ENCODE measurements at places on chromosomes 6 and 20.

- DNase-seq = no peak
Measured at GRCh38 chr6:125008261-125008703, 46.0 kb downstream of the RNF217 start.

DNA sequence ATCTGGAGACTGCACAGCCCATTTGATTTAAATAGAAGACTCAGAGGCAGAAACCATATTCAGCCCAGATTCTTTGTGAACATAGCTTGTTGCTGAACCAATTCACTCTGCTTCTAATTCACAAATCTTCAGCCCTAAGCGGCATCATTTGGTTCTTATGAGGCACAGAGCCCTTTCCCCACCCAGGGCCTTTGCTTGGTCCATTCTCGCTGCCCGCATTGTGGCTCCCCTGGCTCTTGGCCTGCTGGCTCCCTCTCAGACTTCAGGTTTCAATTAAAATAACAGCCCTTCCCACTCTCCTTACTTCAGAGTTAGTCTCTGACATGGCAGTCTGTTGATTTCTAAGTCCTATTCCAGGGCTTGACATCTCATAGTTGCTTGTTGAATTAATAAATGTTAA, 9.4 kb upstream of the TMEM14A start:
- no peak for DNase-seq

DNA sequence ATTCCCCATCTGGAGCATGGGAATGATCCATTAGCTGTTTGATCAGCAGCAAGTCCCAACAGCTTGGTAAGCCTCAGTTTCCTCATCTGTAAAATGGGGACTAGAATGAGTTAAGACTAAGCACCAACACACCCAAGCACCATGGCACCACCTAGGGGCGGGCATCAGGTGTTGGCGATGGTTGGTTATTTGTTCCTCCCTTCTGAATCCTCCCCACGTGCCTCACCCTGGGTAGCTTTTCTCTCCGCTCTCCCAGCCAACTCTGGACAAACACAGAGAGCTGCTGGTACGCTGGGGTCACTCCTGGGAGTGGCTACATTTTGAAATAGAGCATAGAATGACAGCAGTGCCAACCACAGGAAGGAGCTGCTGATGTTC, 13.3 kb upstream of the ITPR3 start:
- DNase-seq = peak; percentile 53

DNA sequence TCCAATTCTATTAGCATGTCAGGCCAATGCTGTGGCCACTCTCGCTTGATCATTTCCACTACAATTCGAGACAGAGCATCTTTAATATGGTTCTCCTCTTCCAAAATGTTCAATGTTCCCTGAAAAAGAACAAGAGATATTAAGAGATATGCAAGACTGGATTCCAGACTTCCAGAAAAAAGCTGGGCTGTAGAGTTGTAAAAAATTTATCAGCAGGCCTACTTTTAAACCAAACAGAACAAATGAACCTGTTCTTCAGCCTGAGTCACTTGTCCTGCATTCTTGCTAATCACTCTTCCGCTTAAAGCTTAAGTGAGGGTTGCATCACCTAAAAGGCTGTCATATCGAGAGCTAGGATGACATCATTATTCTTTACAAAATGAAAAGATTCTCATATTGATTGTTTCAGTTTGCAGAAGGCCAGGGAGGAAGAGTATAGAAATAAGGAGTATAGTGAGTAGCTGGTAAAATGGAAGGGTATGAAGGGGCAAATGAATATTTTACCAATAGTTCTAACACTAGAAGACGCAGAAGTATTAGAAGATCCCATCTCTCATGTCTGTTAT, 4.9 kb downstream of the XPO5 start:
- DNase-seq = peak; percentile 88

DNA sequence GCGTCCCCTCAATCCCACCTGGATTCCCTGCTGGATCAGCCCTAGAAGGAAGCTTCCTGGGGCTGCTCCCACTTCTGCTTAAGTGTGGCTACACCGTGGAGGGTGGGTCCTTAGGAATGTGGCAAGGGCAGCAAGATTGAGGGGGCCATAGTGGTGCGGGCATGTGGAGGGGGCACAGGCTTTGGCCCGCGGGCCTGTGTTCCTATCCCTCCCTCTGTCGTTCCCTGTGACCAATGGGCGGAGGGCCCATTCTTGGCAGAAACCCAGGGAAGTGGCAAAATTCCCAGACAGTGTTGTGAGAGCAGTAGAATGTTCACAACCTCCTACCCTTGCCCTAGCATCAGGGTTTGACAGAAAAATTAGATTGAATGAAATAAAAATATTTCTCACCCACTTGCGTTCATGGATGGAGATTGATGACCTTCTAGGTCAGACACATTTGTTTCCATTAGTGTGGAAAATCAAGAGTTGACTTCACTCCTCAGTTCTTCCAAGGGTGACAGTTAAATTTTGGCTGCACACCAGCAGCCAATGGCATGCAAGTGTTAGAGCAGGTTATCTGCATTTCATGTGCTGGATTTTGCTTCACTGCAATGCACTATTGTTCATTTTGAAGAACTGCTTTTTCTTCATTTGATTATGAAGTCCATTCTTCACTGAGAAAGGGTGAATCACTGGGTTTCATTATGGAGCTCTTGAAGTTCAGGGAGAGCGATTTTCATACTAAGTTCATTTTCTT, 49.3 kb upstream of the AHI1 start:
- no peak for DNase-seq

GRCh38 chr20:44621939-44622338, 29.6 kb downstream of the ADA start:
- DNase-seq = no peak

- DNase-seq = no peak
Measured at GRCh38 chr6:44061375-44062104, 65.7 kb downstream of the MRPL14 start.

DNA sequence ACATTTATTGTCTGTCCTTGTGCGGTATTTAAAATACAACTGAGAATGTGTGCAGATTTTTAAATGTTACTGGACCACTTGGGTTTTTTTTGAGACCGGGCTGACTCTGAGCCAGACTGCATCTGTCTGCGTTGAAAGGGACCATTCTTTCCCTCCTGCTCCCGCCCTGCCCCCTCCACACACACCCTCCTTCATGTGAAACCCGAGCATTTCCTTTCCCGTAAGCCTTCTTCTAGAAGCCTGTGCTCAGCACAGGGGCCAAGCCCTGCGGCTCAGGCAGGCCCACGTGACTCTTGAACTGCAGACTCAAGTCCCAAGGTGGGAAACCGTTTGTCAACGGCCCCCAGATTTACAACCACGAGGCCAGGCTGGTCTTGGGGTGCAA, 82.7 kb upstream of the FOXC1 start:
- DNase-seq = peak; percentile 44

DNA sequence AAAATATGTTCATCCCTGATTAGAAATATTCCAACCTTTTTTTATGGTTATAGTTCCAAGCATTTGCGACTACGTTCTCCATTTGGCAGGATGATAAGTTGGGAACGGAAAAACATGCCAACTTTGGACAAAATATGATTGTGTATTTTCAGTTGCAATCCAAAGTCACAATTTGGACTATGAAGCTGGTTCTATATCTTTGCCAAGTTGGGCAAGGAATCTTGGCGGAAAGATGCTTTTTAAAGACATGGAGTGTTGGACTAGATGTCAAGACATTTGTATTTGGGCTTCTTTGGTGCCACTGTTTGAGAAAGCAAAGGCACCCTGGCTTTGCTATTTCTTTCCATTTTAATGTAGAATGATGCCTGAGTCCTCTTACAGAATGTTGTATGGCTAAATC, 33.3 kb upstream of the JAG1 start:
- no peak for DNase-seq

DNA sequence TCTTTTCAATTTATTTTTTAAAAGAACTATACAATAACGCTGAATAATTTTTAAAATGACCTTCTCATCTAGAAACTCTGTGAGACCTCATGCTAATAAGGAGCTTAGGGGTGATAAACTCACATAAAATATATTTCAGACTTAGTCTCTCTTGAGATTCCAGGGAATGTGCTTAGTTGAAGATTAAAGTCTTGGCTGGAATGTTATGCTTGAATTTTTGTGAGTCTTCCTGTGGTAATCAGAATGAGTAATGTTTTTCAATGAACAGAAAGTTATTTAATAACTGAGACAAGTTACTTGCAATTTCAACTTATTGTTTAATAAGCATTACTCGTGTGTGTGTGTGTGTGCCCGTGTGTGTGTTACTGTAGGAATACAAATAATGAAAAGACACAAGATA, 379.9 kb upstream of the EPHA7 start:
- no peak for DNase-seq

DNA sequence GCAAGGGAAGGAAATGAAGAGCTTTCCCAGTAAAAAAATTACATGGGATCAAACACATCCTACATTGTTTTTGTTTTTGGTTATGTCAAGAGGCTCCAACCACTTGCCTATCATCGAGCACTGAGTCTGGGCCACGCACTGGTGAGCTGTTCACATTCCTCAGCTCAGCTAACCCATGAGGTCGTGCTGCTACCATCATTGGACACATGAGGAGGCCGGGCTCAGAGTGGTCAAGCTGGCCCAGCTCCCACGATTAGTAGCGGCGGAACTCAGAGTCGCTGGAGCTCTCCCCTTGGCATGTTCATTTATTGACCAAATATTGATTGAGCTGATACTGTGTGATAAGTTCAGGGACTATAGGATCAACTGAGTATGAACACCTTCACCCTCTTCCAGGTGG, 164.9 kb downstream of the CDH26 start:
- no peak for DNase-seq

GRCh38 chr20:58649288-58650180, 1.5 kb upstream of the STX16 start:
- peak; percentile 27 for DNase-seq

DNA sequence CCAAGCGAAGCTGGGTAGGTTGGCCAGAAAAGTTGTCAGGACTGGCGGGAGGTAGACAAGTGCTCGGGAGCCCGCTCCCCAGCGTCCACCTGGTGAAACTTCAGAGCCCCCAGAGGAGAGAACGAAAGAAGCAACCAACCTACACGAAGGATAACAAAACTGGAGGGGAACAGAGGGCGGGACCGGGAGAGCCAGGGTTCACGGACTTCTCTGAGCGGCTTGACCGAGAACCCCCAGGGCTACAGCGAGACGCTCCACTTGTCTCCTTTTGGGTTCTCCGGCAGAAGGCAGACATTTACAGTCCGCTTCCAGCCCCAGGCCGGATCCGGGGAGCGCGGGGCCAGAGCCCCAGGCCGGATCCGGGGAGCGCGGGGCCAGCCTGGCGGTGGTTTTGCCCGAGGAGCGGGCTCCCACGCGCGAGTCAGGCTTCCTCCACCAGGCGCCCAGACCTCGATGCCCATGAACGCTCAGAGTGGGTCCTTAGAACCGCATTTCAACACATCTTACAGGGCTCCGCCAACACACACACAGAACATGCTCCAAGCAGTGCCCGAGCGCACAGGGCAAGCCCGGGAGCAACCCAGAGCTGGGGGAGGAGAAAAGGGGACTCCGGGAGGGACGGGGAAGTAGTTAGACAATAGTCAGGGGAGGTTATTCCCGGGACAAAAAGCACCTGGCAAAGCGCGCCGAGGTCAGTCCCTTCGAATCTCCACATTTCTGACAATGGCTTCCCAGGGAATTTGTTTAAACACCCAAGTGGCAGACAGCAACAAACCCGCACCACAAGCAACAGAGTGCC, 1.1 kb downstream of the PTPRK start:
- peak; percentile 26 for DNase-seq

- DNase-seq = peak; percentile 80
Measured at GRCh38 chr6:125780540-125781313, 10.0 kb upstream of the NCOA7 start.

DNA sequence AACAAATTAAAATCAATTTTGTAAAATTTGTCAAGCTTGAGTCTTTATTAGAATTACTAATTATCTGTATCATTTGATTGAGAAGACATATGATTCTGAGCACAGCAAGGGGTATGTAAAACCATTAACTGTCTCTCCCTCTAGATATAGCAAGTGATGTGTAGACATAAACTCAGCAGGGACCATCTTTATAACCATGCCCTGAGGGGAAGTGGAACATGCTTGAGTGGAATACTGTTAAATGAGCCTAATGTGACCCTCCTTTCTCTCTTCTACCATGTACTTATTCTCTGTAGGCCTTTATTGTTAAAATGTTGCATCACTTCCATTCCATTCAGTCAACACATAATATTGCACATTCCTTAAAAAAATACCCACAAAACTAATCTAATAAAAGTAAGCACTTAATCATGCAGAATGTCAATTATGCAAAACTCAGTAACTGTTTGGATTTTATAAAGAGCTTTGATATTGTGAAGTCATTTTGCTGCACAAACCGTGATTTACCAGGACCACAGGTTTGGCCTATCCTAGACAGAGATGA, 896.6 kb upstream of the MANEA start:
- DNase-seq = no peak

DNA sequence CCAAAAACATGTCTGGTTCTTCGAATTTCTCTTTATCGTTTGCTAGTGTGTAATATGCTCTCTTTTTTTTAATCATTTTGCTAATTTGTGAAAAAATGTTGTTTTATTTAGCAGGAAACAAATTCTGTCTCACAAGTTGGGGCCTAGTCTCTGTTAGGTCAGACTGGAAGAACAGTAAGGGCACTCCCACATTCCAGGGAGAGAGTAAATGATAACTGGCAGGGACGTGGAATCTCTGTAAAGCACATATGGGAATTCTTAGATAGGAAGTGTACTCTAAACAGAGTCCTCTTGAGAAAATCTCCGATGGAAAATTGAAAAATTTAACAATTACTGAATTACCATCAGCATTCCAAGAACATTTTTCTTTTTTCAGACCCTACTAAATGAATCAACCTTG, 16.4 kb upstream of the CCDC28A start:
- no peak for DNase-seq

DNA sequence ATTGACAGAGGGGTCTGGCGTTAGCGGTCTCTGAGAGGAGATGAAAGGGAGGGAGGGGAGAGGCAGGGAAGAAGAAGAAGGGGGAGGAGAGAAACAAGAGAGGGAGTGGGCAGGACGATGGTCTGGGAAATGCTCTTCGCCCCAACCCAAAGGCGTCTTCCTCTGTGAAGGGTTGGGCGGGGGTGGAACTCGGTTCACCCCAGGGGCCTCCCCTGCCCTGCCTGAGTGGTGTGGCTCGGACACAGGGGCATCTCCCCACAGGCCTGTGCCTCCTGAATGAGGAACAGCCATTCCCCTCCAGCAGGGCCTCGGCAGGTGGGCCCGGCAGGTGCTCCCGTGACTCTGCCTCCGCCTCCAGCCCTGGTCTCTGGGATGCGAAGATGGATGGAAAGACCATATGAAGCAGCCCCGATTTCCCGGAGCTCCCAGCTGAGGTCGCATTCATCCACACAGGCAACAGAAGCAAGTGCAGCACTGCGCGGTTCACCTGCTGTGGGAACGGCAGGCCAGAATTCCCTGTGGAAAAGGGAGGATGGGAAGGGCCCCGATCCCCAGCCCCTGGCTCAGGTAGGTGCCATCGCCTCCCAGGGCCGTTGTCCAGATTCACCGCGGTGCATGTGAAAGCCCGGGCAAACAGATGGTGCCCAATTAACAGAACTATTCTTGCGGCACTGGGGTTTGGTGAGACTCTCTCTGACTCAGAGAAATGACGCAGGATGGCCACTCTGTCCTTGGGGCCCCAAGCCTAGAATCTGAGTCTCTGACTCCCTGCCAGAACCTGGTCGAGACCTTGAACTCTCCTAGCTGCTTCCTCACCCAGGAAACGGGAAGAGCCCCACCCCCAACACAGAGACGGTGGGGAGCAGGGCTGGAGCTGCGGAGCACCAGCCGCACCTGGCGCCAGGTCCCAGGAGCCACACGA, 29.4 kb upstream of the RPS6KA2 start:
- no peak for DNase-seq

Measured in activated CD4-positive, alpha-beta T cell treated with anti-CD3 and anti-CD28 coated beads, Interleukin-2, Interleukin-4, amounts not matched to agents 100 ng/mL and 50 ng/mL, durations not matched to agents 16 hours and 8 hours (primary cell).